ENCODE measurements at places on chromosomes 5 and 9.
A peak's percentile ranks its signal among the peaks of the same experiment; 100 is the strongest.

- DNase-seq = no peak
Measured at GRCh38 chr9:87479801-87480201, 17.9 kb upstream of the DAPK1 start.

DNA sequence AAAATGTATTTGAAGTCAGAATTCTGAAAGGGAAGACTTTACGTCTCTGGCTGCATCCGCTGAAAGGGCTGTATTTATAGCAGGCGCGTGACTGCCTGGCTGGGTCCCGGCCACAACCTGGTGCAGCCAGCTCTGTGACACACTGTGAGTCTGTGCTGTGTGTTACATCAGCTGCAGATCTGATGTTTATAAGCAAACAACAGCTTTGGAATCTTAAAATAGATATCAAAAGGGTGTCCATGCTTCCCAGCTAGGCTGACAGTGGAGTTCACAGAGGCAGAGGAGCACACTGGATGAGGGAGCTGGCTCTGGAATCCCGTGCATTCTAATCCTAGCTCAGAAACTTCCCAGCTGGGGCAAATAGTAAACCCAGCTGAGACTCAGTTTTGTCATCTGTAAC lies 433.4 kb upstream of the BRINP1 start:
- no peak for DNase-seq

DNA sequence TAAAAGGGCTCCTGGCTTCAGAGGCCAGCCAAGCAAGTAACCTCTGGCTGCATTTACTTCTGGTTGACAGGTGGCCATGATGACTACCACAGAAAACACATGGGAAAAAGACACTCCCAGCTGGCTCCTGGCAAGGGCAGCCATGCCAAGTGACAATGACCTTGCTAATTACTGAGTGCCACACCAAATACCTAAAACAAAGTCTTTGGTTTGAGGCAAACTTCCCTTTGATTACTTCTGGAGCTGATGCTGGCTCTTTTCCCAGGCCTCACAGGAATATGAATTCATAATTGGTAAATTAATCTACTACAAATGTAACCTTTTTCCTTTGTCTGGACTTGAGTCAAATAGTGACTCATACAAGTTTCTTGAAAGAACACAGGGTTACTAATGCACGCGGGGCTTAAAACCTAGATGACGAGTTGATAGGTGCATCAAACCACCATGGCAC lies 61.0 kb downstream of the LPAR1 start:
- no peak for DNase-seq

DNA sequence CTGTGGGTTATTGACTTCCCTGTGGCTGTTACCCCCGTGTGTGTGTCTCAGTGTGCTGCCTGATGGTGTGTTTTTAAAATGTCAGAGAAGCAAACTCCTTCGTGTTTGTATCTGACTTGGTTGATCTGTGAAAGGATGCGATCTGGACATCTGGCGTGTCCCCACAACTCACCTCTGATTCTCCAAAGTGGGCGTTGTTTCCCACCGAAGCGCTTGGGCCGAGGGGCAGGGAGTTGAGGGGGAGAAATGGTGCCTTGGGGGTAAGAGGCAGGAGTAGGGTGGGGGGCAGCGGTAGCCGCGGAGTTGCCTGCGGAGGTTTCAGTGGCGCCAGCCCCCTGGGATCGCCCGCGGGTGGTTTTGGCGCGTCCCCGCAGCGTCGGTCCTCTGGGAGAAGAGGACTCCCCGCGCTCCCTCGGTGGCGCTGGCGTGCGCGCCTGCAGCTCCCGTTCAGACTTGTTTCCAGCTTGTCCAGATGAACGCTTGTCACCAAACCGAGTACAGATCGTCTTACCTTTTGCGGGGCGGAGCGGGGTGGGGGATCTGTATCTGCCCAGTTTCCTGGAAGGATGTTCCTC lies 1.1 kb downstream of the MAST4 start:
- peak; percentile 25 for DNase-seq

DNA sequence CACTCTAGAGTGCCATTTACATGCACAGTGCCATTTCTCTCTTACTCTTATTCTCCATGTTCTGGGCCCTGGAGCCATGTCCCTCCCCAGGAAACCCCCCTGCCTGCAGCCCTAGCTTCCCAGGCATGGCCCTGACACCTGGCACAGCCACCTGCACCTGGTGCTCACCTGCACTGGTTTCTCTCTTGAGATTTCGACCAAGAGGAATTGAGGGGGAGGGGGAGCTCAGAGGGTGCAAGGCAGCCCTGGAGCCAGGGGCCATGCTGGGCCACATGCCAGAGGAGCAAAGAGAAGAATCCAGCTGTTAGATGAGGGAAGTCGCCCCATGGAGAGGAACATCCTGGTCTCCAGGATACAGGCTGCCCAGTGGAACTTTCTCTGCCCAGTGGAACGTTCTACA lies 65.0 kb upstream of the RAPGEF1 start:
- no peak for DNase-seq

DNA sequence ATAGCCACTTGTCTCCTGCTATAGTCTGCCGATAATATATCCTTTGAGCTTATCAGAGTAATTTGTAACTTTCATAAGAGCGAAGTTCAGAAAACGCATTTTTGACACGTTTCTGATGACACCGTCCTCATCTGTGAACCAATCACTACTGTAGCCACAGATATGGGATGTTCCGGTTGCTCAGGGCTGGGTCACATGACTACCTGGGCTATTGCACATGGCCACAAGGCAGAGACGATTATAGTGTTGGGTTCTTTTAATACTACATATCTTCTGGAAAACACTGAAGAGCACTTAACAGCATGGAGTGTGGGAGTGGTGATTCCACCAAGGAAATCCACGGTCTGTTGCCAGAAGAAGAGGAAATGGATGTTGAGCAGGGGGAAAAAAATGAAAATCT lies 115.0 kb upstream of the ADRA1B start:
- DNase-seq = no peak

DNA sequence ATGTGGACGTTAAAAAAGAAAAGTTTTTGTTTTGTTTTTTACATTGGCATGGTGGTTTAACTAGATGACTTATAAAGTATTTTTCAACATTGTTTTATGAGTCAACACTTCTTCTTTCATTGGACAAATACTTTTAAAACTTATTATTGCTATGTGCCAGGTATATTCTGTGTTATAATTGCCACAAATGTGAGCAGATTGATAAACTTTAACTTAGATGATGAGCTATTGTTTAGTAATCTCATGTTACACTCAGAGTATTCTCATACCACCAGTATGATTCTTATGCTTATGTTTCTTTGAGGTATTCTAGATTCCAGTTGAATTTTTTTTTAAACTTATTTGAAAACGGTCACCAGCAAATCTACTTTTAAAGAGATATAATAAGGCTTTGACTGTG lies 60.3 kb downstream of the RASA1 start:
- DNase-seq = no peak

DNA sequence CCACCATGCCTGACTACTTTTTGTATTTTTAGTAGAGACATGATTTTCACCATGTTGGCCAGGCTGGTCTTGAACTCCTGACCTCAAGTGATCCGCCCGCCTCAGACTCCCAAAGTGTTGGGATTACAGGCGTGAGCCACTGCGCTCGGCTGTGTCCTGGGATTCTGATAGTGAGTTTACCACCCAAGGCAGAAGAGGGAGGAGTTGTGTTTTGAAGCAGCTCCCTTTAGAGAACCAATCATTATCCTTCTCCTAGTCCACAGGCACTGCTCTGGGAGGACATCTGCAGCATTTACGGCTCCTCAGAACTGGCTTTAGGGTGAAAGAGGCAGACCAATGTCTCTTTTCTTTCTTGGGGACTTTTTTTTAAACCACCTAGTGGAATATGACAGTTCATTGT lies 5.7 kb downstream of the C9orf152 start:
- DNase-seq = no peak

DNA sequence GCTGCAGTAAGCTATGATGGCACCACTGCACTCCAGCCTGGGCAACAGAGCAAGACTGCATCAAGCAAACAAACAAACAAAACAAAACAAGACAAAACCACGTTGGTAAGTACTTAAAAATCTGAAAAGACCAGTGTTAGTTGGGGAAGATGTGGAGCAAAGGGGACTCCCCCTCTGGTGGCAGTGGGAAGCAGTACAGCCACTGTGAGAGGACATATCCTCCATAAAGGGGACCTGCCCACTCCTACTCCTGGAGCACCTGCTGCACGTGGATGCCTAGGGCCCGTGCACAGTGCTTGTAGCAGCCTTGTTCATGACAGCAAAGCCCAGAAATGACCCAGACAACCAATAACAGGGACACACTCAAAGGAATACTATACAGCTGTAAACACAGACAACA lies 17.0 kb upstream of the IPPK start:
- peak; percentile 15 for DNase-seq

DNA sequence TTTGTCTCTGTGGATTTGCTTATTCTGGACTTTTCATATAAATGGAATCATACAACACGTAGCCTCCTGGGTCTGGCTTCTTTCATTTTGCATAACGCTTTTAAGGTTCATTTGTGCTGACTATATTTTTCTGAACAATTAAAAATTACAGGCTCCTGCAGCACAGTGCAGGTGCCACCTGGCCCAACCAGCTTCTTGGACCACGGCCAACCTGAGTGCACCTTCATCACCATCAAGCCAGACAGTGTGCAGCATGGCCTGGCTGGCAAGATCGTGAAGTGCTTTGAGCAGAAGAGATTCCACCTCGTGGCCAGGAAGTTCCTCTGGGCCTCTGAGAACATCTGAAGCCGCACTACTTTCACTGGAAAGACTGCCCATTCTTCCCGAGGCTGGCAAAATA lies 53.5 kb upstream of the COL15A1 start:
- DNase-seq = no peak

DNA sequence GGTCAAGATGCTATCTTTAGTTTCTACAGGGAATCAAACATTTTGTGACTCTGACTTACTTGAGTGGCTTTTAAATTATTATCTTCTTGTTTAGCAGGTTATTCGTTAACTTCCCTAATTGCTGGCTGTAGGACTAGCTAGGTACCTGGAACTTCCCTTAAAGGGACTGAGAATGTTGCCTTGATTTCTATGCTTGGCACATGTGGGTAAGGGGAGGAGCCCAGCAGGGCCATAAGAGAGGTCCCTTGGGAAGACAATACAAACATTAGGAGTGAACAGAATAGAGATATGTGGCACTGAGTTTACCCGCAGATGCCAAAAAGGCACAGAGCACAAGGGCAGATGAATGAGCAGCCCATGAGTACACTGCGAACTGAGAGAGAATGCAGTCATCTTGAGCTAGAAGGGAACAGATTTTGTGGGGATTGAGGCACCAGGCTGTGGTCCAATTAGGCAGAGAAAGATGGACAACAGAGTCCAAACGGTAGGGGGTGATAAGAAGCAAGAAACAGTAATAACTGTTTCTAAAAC lies 9.8 kb downstream of the CKMT2 start:
- no peak for DNase-seq

GRCh38 chr5:171492781-171493180 lies 73.3 kb downstream of the FGF18 start:
- DNase-seq = no peak

GRCh38 chr9:16527573-16527972 lies 342.9 kb downstream of the BNC2 start:
- DNase-seq = no peak

- DNase-seq = no peak
Measured at GRCh38 chr5:4145511-4145910, 549.9 kb downstream of the IRX1 start.

- no peak for DNase-seq
Measured at GRCh38 chr5:98639274-98639673, 134.2 kb upstream of the RGMB start.

DNA sequence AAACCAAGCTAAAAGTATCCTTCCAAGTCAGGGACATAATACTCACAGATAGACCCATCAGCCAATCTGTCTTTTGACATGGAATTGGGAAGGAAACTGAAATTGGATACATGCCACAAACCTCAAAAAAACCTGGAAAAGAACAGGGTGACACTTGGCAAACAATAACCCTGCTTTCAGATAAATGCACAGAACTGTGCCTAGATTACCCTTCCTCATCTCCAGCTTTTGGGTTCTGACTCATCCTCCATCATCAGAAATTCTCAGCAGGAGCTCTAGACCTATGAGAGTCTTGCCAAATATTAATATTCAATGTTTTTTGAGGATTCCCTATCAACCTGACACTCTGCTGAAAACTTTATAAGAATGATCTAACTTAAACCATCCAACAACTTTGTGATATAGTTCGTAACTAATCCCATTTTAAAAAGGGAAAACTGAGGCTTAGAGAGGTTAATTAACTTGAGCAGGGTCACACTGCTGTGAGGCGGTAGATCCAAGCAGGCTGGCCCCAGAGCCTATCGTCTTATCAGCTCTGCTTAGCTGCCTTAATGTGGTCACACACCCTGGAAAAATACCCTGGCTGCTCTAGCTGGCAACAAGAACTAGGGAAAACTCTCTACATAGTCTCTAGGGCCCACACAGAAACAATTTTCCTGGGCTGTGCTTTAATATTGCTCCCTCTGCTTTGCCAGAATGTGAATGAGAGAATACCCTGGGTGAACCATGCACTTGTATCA lies 157.0 kb upstream of the TRPC7 start:
- no peak for DNase-seq

DNA sequence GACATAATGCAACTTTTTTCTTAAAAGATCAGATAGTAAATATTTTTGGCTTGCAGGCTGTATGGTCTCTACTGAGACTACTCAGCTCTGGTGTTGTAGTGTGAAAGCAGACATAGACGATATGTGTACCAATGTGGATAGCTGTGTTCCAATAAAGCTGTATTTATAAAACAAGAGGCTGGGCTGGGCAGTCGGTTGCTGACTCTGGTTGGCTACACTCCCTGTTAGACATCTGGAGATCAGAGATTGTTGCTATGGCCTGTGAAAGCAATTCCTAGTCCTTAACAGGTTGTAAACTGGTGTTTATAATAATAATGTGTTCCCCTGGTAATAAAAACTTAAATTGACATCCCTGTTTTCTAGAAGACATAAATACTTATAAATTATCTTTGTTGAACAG lies 24.4 kb upstream of the SCAMP1 start:
- DNase-seq = no peak

- DNase-seq = no peak
Measured at GRCh38 chr5:138640646-138641254, 65.5 kb upstream of the HSPA9 start.

Data from erythroblast (primary cell).